ENCODE measurements at places on chromosomes 16 and 17.

GRCh38 chr17:47221154-47221553 is 12.0 kb downstream of the MYL4 start:
- no peak for DNase-seq

DNA sequence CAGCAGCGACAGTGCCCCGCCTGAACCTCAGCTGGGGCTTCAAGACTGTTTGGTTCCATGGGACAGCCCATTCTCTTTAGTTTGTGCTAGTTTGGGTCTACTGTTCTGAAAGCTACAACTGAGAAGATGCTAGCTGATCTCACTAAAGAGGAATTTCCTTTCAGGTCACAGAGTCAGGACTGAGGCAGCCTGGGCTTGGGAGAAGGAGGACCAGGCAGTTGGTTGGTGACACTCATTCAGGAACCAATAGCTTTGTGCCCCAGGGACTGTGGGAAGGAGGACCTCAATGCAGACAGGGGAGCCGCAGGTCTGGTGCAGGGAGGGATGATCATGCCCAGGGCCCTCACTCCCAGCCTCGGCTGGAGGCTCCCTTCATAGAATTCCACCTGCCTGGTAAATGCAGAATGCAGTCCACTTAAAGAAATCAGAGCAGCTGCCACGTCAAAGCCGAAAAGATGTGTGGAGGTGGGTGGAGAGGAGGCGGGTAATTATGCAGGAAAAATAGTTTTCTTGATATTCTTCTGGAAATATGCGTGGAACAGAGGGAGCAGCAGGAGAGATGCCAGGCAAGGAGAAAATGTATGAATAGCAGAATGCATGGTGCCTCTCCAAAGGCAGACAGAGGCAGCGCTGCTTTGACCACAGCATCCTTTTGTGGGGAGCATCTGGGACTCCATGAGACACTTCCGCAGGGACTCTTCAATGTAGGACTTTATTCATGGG is 32.6 kb upstream of the ZFP90 start:
- DNase-seq, result no peak

DNA sequence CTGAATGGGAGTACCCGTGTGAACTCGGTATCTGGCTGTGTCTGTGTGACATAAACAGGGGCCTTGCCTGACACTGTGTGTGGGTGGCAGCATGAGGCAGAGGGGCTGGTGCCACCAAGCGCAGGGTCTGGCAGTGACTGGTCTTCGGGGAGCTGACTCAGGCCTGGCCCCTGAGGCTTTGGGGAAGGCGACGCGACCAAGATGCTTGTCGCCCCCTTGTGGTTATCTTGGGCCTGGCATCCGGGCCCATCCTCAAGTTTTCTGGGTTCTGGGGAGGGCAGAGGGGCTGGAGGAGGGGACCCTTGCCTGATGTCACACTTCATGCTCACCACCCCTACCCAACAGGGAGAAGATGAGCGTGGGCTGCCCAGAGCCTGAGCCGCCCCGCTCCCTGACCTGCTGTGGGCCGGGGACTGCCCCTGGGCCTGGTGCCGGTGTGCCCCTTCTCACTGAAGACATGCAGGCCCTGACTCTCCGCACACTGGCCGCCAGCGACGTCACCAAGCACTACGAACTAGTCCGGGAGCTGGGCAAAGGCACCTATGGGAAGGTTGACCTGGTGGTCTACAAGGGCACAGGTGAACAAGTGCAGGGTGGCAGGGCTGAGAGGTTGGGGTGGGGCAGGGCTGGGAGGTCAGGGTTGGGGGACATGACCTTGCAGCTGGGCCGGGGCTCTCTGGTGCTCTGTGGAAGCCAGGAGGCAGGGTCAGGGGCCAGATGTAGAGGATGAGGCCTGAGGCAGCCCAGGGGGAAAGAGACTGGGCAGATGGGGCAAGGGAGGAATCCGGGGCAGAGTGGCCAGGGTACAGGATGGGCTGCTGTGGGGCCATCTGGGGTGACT is 24.9 kb downstream of the SBK1 start:
- DNase-seq, result no peak

- DNase-seq, result peak; percentile 67
These were observed 74.0 kb downstream of the CMC2 start for GRCh38 chr16:80932708-80933095.

DNA sequence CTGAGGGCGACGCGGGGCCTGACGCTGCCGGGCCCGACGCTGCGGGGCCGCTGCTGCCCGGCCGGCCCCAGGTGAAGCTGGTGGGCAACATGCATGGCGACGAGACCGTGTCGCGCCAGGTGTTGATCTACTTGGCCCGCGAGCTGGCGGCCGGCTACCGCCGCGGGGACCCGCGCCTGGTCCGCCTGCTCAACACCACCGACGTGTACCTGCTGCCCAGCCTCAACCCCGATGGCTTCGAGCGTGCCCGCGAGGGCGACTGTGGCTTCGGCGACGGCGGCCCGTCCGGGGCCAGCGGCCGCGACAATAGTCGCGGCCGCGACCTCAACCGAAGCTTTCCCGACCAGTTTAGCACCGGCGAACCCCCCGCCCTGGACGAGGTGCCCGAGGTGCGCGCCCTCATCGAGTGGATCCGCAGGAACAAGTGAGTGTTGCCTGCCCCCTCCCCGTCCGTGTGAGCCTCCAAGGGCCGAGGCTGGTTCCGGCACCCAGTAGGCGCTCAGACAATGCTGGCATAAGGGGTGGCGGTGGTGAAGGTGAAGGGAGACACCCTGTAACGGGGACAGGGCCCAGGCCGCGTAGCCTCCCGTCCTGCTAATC is 676 bp downstream of the CPD start:
- no peak for DNase-seq

GRCh38 chr16:9489835-9490467 is 398.5 kb downstream of the HAPSTR1 start:
- no peak for DNase-seq

DNA sequence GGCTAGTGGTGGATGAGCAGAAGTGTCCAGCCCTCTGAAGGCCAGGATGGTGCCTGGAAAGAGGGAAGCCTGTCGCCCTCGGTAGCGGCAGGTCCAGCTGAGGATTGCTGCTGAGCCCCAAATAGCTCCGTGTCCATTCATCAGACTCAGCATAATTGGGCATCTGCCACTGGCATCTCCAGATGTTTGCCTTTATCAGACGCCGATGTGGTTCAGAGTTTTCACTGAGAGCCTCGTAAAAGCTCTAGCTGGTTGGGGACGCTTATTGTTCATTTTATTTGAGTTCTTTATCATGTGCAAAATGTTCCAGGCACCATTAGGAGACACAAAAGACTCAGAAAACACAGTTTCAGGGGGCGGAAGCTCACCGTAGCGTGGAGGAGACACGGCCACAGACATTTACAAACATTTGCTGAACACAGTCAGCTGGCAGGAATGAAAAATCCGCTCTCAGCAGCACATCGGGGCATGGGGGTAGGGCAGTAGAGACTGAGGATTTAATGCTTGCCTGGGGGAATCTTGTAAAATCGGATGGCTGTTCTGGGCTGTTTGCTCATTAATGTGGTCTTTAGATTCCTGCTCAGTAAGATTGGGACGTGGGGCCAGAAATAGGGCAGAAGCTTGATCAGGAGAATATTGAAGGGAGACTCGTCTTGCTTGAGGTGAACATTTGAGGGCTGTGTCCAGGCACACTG is 41.7 kb downstream of the SMPD3 start:
- no peak for DNase-seq

DNA sequence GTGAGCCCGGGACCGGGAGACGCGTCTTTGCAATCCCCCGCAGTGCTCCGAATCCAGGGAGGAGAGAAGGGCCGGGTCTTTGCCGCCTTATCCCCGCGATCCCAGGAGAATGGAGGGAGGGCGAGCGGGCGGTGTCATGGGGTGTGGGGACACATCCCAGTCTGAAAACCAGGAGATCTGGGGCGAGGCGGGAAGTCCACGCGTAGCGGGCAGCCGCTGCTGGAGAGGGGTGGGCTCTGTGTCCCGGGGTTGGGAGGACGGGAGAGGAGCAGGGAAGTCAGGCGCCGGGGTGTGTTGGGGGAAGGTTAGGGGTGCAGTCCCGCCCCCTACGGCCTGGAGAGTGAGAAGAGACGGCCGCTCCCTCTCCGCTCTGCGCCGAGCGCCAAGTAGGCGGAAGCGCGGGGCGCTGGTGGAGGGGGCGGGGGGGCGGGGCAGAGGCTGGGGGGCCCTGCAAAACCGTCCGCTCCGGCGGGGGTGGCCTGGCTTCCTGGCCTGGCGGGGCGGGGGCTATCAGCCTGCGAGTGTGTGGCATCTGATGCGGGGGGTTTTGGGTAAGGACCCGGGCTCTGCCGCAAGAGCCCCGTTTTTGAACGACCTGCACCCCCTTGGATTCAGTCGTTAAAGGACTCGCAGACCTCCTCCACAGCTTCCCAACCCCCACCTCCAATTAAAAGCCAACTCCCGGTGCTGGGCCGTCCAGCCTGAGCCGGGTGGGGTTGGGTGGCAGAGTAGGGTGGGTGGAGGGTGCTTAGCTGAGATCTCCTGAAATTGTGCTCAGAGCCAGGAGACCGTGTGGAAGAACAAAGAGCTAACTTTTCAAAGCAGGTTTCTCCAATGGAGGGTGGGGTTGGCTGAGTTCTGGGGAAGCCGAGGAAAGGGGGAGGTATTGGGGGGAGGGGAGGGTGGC is 654 bp downstream of the LASP1 start:
- DNase-seq, result no peak

GRCh38 chr16:87701505-87701921 is 64.3 kb downstream of the KLHDC4 start:
- no peak for DNase-seq

DNA sequence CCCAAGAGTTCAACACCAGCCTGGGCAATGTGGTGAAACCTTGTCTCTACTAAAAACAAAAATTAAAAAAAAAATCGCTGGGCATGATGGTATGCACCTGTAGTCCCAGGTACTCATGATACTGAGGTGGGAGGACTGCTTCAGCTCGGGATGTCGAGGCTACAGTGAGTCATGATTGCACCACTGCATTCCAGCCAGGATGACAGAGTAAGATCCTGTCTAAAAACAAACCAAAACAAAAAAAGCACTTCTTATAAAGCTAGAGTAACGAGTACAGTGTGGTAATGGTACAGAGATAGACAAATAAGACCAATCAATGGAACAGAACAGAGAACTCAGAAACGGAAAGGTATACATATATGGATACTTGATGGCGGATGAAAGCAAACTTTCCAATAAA is 4.4 kb downstream of the NSMCE1 start:
- DNase-seq, result no peak

DNA sequence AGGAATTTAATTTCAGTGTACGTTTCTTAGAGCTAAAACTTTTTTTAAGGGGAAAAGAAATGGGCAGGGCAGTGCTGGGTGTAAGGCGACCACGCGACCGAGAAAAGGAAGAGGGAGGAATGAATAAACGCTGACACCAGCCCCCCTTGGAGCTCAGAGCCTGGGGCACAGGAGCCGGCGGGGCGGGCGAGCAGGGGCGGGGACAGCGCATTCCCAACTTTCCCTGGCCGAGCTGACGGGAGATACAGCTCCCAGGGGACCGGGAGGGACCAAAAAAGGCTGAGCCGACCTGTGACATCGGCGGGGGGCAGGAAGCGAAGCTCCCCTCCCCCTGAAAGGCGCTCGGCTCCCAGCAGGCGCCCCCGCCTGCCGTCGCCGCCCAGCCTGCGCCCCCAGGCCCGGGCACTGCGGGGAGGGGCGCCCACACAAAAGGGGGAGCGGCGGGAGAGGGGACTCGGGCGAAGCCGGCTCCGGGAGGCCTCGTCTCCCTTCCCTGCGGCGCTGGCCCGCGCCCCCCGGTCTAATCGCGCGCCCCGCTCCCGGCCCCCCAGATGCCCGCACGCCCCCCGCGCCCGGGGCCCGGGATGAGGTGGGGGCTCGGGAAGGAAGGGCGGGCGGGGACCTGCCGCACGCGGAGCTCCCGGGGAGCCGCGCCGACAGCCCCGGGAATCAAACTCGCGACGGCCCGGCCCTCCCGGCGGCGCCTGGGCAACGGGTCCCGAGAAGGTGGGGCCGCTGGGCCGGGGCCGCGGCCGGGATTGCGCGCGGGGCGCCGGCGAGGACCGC is 622 bp downstream of the CUEDC1 start:
- no peak for DNase-seq
